ENCODE measurements at places on chromosomes 3 and 15.

- DNase-seq: no peak
These were observed 524.9 kb downstream of the RBMS3 start for GRCh38 chr3:29805757-29806156.

DNA sequence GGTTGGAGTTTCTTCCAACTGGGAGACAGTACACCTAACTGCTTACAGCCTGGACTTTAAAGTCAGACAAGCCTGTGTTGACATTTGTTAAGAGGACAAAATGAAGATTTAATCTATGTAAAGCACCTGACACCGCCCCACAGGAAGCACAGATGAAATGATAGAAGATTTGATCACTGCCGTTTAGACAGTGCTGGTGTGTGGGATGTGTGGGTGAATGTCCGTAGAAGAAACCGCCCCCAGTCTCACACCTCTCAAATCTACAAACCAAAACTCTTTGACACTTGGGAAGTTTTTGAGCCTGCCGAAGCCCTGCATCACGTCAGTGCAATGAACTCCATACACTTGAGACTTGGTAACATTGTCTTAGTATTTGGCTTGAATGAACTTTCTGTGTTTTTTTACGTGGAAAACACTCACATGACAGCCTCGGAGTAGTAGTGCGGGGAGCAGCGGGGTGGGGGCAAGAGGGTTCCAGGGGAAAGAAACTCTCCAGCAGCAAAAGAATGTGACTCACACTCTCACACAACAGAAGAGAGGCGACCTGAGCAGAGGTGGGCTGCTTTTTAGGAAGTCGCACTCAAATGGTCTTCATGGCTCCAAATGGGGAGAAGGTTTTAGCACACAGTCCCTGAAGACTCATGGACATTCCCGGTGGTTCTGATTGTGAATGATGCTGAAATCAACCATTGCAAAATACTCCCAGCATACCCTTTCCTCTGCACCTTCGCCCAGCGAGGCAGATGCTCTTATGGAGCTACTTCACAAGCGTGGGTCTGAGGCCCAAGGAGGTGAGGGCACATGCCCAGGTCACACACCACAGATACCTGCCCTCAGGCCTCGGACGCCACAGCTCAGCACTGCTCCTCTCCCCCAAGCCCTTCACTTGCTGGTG, 79.2 kb downstream of the SRGAP3 start:
- no peak for DNase-seq

- DNase-seq: peak; percentile 66
These were observed 253.6 kb downstream of the MAGI1 start for GRCh38 chr3:65785065-65785645.

DNA sequence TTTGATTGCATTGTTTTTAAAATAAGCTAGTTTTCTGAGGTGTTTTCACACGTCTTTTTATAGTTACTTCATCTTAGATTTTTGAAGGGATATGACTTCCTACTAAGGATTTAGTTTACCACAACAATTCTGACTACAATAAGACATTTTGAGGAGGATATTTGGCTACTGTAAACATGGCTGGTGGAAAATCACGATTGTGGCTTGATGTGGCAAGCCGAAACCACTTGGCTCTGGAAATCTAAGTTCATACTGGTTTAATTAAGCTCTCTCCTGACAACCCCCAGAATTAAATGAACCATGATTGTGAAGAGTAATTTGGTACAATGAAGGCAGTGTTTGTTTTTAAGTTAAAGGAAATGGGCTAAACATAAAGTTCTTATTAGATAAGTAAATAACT, 30.8 kb downstream of the ST3GAL6 start:
- no peak for DNase-seq

- no peak for DNase-seq
These were observed 94.8 kb downstream of the DUT start for GRCh38 chr15:48426044-48426443.

DNA sequence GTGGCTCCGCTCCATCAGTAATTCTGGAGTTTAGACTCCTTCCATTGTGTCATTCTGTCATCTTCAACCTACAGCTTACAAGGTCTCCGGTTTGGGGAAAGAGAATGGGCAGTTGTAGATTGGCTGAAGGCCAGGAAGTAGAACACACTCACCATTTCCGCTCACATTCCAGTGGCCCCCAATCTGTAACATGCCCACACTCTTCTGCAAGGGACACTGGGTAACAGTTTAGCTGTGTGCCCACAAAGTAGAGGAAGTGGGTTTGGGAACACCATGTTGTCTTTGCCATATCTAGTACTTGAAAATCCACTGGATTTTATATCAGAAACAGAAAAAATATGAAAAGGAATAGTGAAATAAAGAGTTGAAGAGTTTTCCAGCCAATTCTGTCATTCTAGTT, 153.5 kb downstream of the SV2B start:
- peak; percentile 62 for DNase-seq

DNA sequence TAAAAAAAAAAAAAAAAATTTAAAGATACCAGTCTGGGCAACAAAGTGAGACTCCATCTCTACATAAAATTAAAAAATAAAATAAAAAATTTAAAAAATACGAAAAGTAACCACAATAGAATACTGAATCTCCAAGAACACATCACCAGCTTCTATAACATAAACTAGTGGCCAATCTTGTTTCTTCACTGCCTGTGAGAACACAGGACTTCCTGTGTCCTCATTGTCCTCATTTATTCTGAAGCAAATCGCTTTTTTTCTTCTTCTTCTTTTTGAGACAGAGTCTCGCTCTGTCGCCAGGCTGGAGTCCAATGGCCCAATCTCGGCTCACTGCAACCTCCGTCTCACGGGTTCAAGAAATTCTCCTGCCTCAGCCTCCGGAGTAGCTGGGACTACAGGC, 28.6 kb upstream of the RAB7A start:
- DNase-seq: peak; percentile 42

DNA sequence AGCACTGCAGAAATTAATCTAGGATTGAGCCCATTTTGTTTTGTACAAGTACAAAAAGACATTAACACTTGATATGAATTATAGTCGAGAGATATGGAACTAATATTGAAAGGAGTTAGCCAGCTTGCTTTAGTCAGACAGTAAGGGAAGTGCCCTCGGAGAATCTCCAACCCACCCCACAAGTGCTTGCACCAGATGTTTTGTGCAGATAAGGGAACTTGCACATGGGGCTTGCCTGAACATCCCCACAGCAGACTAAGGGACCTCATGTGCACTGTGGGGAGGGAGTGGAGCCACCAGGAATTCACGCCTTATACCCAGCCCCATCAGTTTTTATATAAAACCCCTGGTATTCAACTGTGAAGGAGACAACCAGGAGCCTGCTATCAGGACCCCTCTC, 122.3 kb downstream of the EFHB start:
- peak; percentile 82 for DNase-seq

GRCh38 chr3:50238549-50239026, 2.6 kb downstream of the GNAI2 start:
- no peak for DNase-seq

- no peak for DNase-seq
These were observed 563.5 kb downstream of the PDCD6IP start for GRCh38 chr3:34361921-34362320.

DNA sequence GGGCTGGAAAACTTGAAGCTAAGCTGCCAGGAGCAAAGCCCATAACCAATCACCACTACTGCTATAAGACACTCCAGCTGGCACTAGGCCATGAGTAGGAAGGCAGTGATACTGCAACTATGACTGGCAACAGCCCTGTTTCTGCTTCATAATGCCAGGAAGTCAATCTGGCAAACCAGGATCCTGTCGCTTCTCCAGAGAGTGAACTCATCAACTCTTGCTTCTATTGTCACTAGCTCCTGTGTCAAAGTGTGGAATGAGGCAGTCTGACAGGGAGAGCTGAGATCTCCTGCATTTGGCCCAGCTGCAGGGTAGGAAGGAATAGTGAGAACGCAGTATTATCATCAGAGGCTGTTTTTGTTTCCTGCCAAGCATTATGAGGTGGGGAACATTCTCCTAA, 105.3 kb downstream of the CTNNB1 start:
- DNase-seq: no peak

GRCh38 chr15:97783240-97783639, 177.3 kb upstream of the ARRDC4 start:
- no peak for DNase-seq

- DNase-seq: peak; percentile 60
These were observed 518.4 kb downstream of the FOXP1 start for GRCh38 chr3:71064956-71065763.

GRCh38 chr3:126436826-126437717, 38.6 kb downstream of the ZXDC start:
- DNase-seq: no peak

- DNase-seq: no peak
These were observed 58.5 kb downstream of the CCNL1 start for GRCh38 chr3:157101486-157101885.

DNA sequence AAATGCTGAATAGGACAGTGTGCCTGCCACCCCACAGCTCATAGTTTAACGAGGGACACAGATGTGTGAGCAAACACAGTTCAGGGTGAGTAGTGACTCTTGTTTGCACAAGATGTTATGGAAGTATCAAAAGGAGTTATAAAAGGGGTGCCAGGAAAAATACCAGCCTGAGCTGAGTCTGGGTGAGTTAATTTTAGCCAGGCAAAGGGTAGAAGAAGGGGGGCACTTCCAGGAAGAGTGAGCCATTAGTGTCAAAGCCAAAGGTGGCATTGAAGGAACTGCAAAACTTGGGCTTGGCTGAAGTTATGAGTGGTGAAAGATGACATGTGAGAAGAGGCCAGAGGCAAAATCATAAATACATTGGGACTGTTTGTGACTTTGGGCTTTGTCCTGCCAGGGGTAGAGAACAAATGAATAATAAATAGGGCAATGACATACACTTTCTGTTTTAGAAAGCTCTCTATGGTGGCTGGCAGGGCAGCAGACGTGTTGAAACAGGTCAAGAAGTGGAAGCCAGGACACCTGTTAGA, 1.9 kb upstream of the SPPL2A start:
- no peak for DNase-seq

GRCh38 chr3:79937567-79937966, 169.8 kb upstream of the ROBO1 start:
- DNase-seq: no peak

DNA sequence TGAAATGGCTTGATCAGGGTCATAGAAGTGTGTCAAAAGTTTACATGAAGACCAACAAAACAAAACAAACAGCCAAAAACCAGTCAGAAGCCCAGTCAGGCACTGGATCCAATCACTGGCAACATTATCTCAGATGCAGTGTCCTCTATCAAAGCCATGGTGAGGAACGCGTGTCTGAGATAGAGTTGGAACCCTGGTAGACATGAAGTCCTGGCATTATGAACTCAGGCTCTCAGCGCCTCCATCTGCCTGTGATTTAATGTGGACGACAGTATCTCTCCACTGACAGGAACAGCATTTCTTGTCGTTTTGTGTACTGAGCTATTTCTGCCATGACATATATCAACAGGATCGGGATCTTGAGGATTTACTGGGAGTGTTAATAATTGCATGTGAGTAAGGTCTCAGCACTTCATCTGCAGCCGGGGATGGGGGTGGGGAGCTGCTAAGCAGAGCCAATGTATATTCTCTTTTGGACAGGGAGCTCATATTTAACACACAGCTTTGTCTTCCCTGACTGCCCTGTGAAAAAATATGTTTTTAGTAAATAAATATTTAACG, 1120.0 kb downstream of the IGSF11 start:
- DNase-seq: no peak

DNA sequence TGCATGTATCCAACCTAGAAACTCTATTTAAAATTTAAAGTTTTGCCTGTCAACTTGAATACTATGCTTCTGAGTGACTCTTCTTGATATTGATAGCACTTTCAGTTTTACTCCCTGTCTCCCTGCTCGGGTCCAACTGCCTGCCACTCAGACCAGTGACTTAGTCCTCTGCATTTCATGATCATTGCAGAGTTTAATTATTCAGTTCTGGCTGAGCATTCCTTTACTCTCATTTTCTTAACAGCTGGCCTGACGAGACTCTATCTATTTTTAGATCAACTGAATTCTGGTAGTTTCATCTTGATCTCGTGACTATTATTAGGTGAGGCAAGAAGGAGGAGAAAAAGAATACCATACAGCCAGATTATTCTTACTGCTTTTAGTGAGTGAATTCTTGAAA, 617.4 kb downstream of the SI start:
- DNase-seq: no peak

- DNase-seq: no peak
These were observed 7.5 kb upstream of the INSYN1 start for GRCh38 chr15:73760330-73761329.

DNA sequence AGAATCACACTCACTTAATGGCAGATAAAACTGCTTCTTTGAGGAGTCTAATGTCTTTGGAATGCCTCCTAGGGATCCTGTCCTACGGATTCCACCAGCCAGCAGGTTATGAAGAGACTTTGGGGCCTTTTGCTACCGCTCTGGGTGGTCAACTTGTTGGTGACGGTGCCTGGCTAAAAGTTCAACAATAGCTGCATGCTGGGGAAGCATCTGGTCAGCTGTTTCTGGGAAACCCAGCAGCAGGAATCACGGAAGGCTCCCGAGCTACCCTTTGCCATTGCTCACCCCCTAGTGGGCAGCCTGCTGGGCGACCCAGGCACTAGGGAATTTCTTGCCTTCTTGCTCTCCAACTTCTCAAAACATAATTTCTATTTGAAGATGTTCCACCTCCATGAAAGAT, 263.3 kb downstream of the NEK10 start:
- DNase-seq: no peak

- DNase-seq: no peak
These were observed at the start of gene RARRES1 for GRCh38 chr3:158731938-158732855. TSS of gene RARRES1 (minus strand) at chr3:158732457. CDS start at chr3:158732415, 42 bp downstream.

GRCh38 chr3:42685363-42685881, at the start of gene KLHL40:
TSS of gene KLHL40 (plus strand) at chr3:42685537. CDS start at chr3:42685619, 82 bp downstream.
- no peak for DNase-seq

DNA sequence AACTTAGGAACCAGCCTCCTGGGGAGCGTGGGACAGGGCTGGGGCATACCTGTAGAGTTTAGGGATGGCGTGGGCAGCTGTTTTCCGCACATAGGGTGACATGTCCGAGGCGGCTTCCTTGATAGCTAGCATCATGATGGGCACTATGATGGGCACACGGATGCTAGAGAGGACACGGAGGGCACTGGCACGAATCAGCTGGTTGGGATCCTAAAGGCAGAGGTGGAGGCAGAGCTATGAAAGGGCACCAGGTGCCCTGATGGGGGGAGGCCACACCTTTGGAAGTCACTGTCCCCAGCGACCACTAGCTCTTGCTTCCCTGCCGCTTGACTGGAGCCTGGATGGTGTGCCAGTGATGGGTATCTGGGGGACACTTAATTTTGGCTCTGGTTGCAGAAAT, 28.3 kb downstream of the AP3B2 start:
- DNase-seq: no peak

DNA sequence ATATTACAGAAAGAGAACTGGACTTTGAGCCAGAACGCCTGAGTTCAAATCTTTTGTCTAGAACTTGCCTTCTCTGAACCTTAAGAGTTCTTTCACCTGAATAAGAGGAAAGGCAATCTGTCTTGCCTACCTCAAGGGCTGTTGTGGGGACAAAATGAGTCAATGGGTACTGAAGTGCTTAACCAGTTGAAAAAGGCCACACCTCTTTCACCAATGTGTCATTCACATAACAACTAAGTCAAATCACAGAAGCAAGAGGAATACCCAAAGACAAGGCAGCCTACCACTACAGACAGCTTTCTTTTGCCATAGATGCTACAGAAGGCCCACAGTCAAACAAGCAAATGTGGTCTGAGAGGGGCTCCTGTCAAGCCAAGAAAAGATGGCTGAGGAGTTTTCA, 39.7 kb downstream of the NBEAL2 start:
- no peak for DNase-seq

GRCh38 chr3:33645060-33645647, 72.9 kb downstream of the CLASP2 start:
- DNase-seq: no peak

GRCh38 chr3:13546667-13547171, 2.2 kb upstream of the FBLN2 start:
- no peak for DNase-seq

GRCh38 chr3:13365390-13366379, 54.4 kb downstream of the NUP210 start:
- no peak for DNase-seq

Data from NB4 (cell line).